Right kidney (tissue), 9 donors: ENCODE measurements at places on chromosomes 13 and 19.

DNA sequence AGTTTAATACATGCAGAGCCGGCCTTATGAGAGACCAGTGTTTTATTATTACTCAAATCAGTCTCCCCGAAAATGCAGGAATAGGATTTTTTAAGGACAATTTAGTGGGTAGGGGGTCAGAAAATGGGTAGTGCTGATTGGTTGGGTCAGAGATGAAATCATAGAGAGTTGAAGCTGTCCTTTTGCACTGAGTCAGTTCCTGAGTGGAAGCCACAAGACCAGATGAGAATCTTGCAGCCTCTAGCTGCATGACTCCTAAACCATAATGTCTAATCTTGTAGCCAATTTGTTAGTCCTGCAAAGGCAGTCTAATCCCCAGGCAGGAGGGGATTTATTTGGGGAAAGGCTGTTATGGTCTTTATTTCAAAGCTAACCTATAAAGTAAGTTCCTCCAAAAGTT, 1163.9 kb downstream of the DIAPH3 start:
- no peak for DNase-seq

DNA sequence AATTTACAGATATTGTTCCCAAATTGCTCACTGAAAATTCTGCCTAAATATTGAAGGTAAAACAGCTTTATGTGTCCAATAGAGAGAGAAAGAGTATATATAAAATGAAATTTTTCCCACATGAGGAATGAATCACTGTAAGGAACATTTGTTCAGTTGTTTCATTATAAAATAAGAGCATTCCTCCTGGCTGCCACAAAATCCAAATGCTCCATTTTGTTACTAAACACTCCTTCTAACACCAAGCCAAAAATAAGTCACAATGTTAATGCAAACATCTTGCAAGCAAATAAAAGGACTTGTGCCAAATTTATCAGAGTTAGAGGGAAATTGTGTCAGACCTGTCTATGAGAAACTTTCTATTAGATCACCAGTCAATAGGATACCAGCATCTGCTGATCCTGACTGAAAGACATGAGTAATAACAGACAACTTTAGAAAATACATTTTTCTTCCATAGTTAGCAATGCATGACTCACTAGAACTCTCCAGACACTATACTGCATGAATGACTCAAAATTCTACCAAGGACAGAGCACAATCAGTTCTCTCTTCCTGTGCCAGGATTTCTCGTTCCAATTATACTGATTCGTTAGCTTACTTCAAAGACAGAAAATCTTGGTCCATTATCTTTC, 83.5 kb upstream of the FNDC3A start:
- DNase-seq: no peak

DNA sequence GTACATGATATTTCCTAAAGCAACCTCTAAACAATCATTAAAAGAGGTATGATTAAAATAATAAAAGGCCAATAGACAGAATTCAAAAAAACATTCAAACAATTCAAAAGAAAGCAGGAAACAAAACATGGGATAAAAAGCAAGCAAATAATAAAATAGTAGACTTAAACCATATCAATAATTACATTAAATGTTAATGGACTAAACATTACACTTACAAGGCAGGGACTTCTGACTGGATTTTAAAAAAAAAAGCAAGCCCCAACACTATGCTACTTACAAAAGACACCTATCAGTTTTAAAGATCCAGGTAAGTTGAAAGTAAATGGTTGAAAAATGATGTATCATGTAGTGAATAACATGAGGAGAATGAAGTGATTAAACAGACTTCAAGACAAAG, 65.2 kb downstream of the KLF2 start:
- no peak for DNase-seq

DNA sequence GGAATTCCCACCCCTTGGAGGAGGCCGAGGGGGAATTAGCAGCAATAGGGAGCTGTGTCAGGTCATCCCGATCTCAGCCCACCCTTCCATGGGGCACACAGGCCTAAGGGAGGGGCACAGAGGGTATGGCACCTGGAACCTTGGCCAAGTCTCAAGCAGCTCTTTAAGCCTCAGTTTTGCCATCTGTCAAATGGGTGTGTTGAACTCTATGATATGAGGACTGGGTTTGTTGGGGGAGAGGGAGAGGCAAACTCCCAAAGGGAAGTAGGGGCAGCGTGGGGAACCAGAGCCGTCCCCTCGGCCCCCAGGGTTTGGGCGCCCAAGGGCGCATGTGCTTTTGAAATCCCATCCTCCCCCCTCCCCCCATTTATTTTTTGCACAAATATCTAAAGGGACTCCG, 49.7 kb downstream of the COLGALT1 start:
- no peak for DNase-seq

DNA sequence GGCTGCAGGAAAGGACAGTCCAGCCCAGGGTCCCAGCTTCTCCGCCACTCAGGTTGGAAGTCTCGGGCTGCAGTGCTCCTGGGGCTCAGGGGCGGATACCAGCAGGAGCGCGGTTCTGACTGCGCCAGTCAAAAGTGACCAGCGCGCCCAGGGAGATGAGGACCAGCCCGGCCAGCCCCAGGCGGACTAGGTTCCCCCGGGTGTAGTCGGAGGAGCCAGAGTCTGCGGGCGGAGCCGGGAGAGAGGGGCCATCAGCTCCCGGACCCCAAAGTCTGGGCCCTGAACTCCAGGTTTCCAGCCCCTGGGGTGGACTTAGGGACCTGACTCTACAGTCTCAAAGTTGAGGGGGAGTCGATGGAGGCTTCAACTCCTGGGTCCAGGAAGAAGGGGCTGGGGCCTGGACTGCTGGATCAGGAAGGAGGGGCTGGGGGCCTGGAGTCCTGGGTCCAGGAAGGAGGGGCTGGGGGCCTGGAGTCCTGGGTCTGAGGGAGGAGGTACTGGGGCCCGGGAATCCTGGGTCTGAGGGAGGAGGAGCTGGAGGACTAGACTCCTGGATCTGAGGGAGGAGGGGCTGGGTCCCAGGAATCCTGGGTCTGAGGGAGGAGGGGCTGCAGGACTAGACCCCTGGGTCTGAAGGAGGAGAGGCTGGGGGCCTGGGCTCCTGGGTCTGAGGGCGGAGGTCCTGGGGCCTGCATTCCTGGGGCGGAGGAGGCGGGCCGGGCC, 5.3 kb downstream of the OSCAR start:
- no peak for DNase-seq
